ENCODE measurements at places on chromosomes 12 and 14. TPM values are rescaled to one million over a fixed set of nuclear protein-coding genes. Genes with fewer than 3 reads are reported as not detected.
A peak's percentile ranks its signal among the peaks of the same experiment; 100 is the strongest.

CCND2 gene
- 0.50 TPM for polyA plus RNA-seq

SMAGP gene
- polyA plus RNA-seq, result 5.0 TPM

RDH11 gene
- 102 TPM for polyA plus RNA-seq

DBX2 gene
- not detected for polyA plus RNA-seq

TPH2 gene
- not detected for polyA plus RNA-seq

CDKL1 gene
- 1.1 TPM for polyA plus RNA-seq

NT5DC3 gene
- 1.3 TPM for polyA plus RNA-seq

GRIN2B gene
- polyA plus RNA-seq, result 0.03 TPM

GRCh38 chr12:130185455-130186391 lies 23.5 kb downstream of the FZD10 start:
- H3K4me3 ChIP-seq, result no peak overlapping the region
- H3K4me1 ChIP-seq, result no peaks in the 10 kb centered on the region
- no peak overlapping the region for H3K27ac ChIP-seq
- H3K27me3 ChIP-seq, result no peaks in the 10 kb centered on the region
- H3K36me3 ChIP-seq, result no peaks in the 10 kb centered on the region
- DNase-seq, result no peak

DNA sequence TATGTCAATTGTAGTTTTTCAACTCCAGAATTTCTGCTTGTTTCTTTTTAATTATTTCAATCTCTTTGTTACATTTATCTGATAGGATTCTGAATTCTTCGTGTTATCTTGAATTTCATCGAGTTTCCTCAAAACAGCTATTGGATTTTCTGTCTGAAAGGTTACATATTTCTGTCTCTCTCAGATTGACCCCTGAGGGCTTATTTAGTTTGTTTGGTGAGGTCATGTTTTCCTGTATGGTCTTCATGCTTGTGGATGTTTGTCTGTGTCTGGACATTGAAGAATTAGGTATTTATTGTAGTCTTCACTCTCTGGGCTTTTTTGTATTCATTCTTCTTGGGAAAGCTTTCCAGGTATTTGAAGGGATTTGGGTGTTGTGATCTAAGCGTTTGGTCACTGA lies 85.6 kb downstream of the SNAPC1 start:
- DNase-seq, result no peak
- no peak overlapping the region for H3K4me3 ChIP-seq
- no peaks in the 10 kb centered on the region for H3K27me3 ChIP-seq
- H3K4me1 ChIP-seq, result no peaks in the 10 kb centered on the region

- no peak overlapping the region for H3K4me3 ChIP-seq
- peaks cover 6% of the 10 kb centered on the region for H3K4me1 ChIP-seq
- no peak overlapping the region for H3K27ac ChIP-seq
- no peaks in the 10 kb centered on the region for H3K36me3 ChIP-seq
- peaks cover 16% of the 10 kb centered on the region for H3K27me3 ChIP-seq
Measured at GRCh38 chr14:36505181-36505815, 14.7 kb downstream of the NKX2-1 start.

- no peak overlapping the region for H3K27ac ChIP-seq
- no peaks in the 10 kb centered on the region for H3K36me3 ChIP-seq
- no peak overlapping the region for H3K4me3 ChIP-seq
- H3K27me3 ChIP-seq, result no peaks in the 10 kb centered on the region
- H3K4me1 ChIP-seq, result no peaks in the 10 kb centered on the region
Measured at GRCh38 chr12:3427956-3428355, 63.0 kb upstream of the PRMT8 start.

DNA sequence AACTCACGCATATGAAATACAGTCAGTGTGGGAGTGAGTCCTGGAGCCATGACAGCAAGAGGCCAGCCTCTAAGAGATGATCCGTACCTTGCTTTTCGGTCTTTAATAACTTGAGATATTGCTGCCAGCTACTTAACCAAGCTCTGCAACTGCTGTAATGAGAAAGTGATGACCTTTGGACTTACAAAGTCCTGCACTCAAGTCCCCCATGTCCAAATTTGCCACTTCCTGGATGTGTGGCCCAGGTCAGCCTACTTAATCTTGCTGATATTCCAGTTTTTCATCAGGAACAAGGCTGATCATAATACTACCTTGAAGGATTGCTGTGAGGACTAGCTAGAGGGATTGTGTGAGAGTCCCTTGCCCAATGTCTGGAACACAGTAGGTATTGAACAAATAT lies 33.8 kb upstream of the DUSP6 start:
- H3K36me3 ChIP-seq, result no peaks in the 10 kb centered on the region
- no peaks in the 10 kb centered on the region for H3K27me3 ChIP-seq
- no peak overlapping the region for H3K4me3 ChIP-seq
- peaks cover 67% of the 10 kb centered on the region for H3K4me1 ChIP-seq
- peak overlapping the region; percentile 89 for H3K27ac ChIP-seq

- H3K36me3 ChIP-seq, result peaks cover 7% of the 10 kb centered on the region
- no peak overlapping the region for H3K4me3 ChIP-seq
- no peaks in the 10 kb centered on the region for H3K27me3 ChIP-seq
- H3K27ac ChIP-seq, result peak overlapping the region; percentile 71
- H3K4me1 ChIP-seq, result peaks cover 16% of the 10 kb centered on the region
Measured at GRCh38 chr12:124804011-124804621, 59.5 kb downstream of the SCARB1 start.

DNA sequence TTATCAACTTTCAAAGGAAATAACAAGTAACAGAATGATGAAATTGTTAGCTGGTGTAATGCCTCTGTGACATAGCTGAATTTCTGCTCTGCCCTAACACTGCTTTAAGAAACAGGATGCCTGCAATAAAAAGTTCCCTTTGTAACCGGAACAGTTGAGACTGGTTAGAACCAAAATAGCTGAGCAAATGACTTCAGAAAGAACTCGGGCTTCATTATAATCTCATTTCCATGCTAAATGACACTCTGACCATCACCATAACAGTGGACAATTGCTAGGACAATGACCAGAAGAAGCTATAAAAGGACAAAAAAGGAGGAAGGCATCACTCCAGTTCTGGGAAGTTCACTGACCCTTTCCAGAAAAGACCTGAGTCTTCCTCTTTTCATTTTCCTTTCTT lies 23.5 kb upstream of the PYGL start:
- no peak for DNase-seq
- no peaks in the 10 kb centered on the region for H3K4me1 ChIP-seq
- H3K36me3 ChIP-seq, result no peaks in the 10 kb centered on the region
- H3K27me3 ChIP-seq, result no peaks in the 10 kb centered on the region
- no peak overlapping the region for H3K4me3 ChIP-seq
- no peak overlapping the region for H3K27ac ChIP-seq

- H3K27me3 ChIP-seq, result no peaks in the 10 kb centered on the region
- H3K4me3 ChIP-seq, result peak overlapping the region; percentile 76
- H3K4me1 ChIP-seq, result peaks cover 36% of the 10 kb centered on the region
Measured at GRCh38 chr14:104689881-104690711, 678 bp downstream of the INF2 start.

GRCh38 chr12:7072035-7072434 lies 11.5 kb downstream of the C1S start:
- no peaks in the 10 kb centered on the region for H3K27me3 ChIP-seq
- H3K4me1 ChIP-seq, result peaks cover 52% of the 10 kb centered on the region

GRCh38 chr14:65304239-65304638 lies 108.3 kb upstream of the FUT8 start:
- no peaks in the 10 kb centered on the region for H3K36me3 ChIP-seq
- no peak overlapping the region for H3K4me3 ChIP-seq
- DNase-seq, result no peak
- no peak overlapping the region for H3K27ac ChIP-seq
- H3K27me3 ChIP-seq, result peaks cover 2% of the 10 kb centered on the region

DNA sequence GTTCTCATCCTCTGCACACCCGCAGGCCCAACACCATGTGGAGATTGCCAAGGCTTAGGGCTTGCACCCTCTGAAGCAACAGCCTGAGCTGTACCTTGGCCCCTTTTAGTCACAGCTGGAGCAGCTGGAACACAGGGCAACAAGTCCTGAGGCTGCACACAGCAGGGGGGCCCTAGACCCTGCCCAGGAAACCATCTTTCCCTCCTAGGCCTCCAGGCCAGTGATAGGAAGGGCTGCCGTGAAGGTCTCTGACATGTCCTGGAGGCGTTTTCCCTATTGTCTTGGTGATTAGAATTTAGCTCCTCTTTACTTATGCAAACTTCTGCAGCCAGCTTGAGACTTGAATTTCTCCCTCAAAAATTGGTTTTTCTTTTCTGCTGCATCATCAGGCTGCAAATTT lies 373.5 kb upstream of the CLEC14A start:
- no peaks in the 10 kb centered on the region for H3K4me1 ChIP-seq
- no peaks in the 10 kb centered on the region for H3K36me3 ChIP-seq
- H3K4me3 ChIP-seq, result no peak overlapping the region
- no peaks in the 10 kb centered on the region for H3K27me3 ChIP-seq
- DNase-seq, result no peak

GRCh38 chr14:69262516-69262915 lies 2.6 kb downstream of the GALNT16 start:
- no peak for DNase-seq
- peaks cover 6% of the 10 kb centered on the region for H3K27me3 ChIP-seq
- H3K4me1 ChIP-seq, result peaks cover 27% of the 10 kb centered on the region
- no peak overlapping the region for H3K4me3 ChIP-seq
- H3K36me3 ChIP-seq, result no peaks in the 10 kb centered on the region

- no peak for DNase-seq
- H3K4me1 ChIP-seq, result peaks cover 6% of the 10 kb centered on the region
- no peaks in the 10 kb centered on the region for H3K36me3 ChIP-seq
- no peak overlapping the region for H3K4me3 ChIP-seq
- no peak overlapping the region for H3K27ac ChIP-seq
- no peaks in the 10 kb centered on the region for H3K27me3 ChIP-seq
Measured at GRCh38 chr12:51635346-51635745, 44.3 kb downstream of the SCN8A start.

- no peaks in the 10 kb centered on the region for H3K36me3 ChIP-seq
- H3K27me3 ChIP-seq, result no peaks in the 10 kb centered on the region
- no peak overlapping the region for H3K27ac ChIP-seq
- DNase-seq, result no peak
- H3K4me3 ChIP-seq, result no peak overlapping the region
Measured at GRCh38 chr14:41051801-41052200, 554.9 kb upstream of the LRFN5 start.

GRCh38 chr12:76346798-76347420 lies 1.3 kb downstream of the BBS10 start:
- DNase-seq, result no peak
- H3K27me3 ChIP-seq, result no peaks in the 10 kb centered on the region
- H3K4me3 ChIP-seq, result peak overlapping the region; percentile 81
- no peaks in the 10 kb centered on the region for H3K36me3 ChIP-seq
- peak overlapping the region; percentile 23 for H3K27ac ChIP-seq
- H3K4me1 ChIP-seq, result peaks cover 29% of the 10 kb centered on the region

DNA sequence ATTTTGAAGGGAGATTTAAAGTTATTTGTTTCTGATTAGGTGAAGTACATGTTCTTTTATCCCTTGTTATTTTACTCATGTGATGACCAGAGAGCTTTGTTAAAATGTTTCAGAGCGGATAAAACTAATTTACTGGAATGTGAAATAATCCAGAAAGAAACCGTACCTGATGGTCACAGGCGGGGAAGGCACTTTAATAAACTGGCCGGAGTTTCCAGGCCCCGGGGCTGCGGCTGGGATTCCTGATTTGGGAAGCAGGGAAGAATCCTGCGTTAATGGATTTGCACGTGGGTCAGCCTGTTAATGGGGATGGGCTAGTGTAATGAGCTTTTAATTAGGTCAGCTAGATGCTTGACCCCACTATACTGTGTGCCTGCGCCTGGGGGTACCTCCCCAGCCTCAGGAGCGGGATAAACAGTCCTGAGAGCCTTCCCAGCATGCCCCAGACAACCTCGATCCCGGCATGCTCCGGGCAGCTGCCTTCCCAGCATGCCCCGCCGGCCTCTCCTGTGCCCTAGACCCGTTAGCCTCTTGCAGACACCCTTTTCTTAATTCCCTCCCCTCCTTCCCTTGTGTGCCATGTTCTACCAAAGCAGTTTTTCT lies 208.6 kb upstream of the CDKN3 start:
- H3K36me3 ChIP-seq, result no peaks in the 10 kb centered on the region
- DNase-seq, result no peak
- no peak overlapping the region for H3K27ac ChIP-seq
- no peaks in the 10 kb centered on the region for H3K4me1 ChIP-seq

DNA sequence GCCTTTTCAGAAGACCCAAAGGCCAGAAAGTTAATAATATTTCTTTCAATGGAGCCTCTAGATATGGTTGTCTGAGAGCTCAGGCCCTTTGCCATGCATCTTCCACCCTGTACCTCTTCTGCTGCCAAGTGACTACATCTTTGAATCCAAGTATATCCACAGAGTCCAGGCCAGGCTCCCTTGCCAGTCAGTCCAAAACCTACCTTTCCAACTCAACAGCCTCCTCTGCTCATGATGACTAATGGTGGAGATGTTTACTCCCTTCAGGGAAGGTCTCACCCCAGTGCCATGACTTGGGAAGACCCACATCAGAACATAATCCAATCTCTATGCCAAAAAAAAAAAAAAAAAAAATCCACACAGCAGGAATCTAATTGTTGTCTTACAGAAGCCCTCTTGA lies 20.4 kb downstream of the TTC9 start:
- DNase-seq, result no peak
- no peaks in the 10 kb centered on the region for H3K27me3 ChIP-seq
- H3K4me1 ChIP-seq, result peaks cover 11% of the 10 kb centered on the region
- no peak overlapping the region for H3K4me3 ChIP-seq
- H3K36me3 ChIP-seq, result no peaks in the 10 kb centered on the region

DNA sequence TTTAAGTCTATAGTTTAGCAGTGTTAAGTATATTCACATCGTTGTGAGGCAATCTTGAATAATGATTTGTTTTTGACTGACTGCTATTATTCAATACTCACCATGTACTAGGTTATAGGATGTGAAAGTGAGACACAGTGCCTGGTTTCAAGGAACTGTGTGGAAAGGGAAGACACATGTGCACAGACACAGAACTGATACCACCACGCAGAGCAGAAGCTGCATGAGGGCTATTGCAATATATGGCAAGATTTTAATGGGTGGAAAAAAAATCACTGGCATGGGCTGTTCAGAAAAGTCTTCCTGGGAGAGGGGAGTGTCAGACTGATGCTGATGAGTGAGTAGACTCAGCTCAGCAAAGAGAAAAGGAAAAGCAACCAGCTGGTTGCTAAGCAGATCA lies 10.4 kb downstream of the SLC7A8 start:
- H3K4me1 ChIP-seq, result no peaks in the 10 kb centered on the region
- no peak overlapping the region for H3K27ac ChIP-seq
- H3K36me3 ChIP-seq, result no peaks in the 10 kb centered on the region
- no peak overlapping the region for H3K4me3 ChIP-seq
- H3K27me3 ChIP-seq, result no peaks in the 10 kb centered on the region

DNA sequence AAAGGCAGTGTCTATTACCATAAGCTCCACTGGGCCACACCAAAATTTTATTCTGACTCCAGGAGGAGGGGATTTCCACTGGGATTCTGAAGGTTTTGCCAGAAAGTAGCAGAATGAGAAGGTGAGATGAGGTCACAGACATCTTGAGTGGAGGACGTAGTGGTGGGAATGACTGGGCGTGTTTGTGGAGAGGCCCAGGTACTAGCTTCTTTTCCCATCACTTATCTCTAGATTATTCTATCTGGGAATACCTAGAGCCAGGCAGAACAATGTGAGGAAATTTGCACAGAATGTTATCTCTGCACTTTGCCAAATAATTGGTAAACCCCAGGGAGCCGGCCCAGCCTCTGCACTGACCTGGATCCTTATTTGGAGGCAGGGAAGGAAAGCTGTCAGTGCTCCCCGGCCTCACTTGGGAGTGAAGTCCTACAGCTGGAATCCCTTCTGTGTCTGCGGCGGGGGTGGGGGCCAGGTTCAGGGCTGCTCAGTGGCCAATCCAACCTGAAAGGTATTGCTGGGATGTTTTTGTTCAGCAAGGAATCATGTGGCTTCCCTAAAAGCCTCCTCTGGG lies 129.4 kb downstream of the C12orf75 start:
- H3K4me1 ChIP-seq, result no peaks in the 10 kb centered on the region
- no peak overlapping the region for H3K27ac ChIP-seq
- H3K36me3 ChIP-seq, result no peaks in the 10 kb centered on the region
- DNase-seq, result no peak
- no peak overlapping the region for H3K4me3 ChIP-seq
- no peaks in the 10 kb centered on the region for H3K27me3 ChIP-seq

Data from liver (tissue), 10 donors.